ENCODE measurements at places on chromosomes 1 and 21. TPM values are rescaled to one million over a fixed set of nuclear protein-coding genes. Genes with fewer than 3 reads are reported as not detected.

GRCh38 chr21:44711327-44712202 lies at the start of gene TSPEAR:
Gene TSPEAR, minus strand, starts transcription at chr21:44711572. Its CDS starts 58 bp downstream, at chr21:44711514.
- no peak for DNase-seq

GRCh38 chr21:41924368-41924754 lies 29.5 kb downstream of the C2CD2 start:
- no peak for DNase-seq

DNA sequence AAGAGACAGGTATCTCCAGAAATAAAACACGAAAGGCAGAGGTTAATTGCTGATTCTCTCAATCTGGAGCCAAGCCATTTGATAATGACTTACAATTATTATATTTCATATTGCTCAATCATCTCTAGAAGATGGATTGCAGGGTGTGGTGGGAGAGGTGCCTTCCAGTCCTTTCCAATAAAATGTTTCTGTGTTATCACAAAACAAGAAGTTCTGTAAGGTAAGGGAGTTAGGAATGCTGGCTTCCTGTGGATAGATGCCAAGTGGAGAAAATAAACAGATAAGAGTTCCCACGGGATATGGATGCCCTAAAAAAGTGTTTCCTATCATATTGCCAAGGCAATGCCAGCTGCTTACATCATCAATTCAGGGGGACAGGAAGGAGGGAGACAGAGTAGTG lies 7.2 kb upstream of the CCN1 start:
- no peak for DNase-seq

The UMODL1 gene
- 1.4 TPM for polyA plus RNA-seq

GRCh38 chr1:106748606-106749005 lies 307.9 kb upstream of the PRMT6 start:
- no peak for DNase-seq

The TMEM269 gene
- 0.32 TPM for polyA plus RNA-seq

The MEX3A gene
- polyA plus RNA-seq: 0.55 TPM

GRCh38 chr1:59768792-59769735 lies 45.7 kb upstream of the HOOK1 start:
- no peak for DNase-seq

DNA sequence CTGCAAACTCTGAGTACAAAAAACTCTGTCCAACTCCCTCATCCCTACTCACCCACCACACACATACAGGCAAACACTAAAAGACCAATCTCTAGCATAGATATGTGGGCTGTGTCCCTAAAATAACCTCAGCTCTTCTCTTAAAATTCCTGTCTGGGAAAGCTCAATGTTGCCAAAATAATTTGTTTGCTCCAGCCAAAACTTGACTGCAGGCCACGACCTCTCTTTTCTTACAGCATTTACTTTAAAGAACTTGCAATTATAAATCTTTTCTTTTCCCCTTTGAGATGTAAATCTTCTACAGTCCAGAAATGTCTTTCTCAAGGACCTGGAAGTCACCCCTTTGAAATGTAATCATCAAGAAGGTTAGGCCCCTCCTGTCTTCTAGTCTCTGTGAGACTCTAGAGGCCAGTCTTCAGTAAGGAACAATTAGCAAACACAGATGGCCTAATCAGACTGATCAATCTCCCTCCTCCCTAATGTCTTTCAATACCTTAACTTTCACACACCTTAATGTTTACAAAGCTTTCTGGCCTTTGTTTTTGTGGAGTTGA lies 483.6 kb upstream of the RGS18 start:
- DNase-seq: no peak

GRCh38 chr1:69649383-69649990 lies 81.8 kb downstream of the LRRC7 start:
- no peak for DNase-seq

The ALG14 gene
- polyA plus RNA-seq: 1.3 TPM

Data from thymus (tissue), 14 donors.